ENCODE measurements at places on chromosomes 11 and 22.
A peak's percentile ranks its signal among the peaks of the same experiment; 100 is the strongest.

DNA sequence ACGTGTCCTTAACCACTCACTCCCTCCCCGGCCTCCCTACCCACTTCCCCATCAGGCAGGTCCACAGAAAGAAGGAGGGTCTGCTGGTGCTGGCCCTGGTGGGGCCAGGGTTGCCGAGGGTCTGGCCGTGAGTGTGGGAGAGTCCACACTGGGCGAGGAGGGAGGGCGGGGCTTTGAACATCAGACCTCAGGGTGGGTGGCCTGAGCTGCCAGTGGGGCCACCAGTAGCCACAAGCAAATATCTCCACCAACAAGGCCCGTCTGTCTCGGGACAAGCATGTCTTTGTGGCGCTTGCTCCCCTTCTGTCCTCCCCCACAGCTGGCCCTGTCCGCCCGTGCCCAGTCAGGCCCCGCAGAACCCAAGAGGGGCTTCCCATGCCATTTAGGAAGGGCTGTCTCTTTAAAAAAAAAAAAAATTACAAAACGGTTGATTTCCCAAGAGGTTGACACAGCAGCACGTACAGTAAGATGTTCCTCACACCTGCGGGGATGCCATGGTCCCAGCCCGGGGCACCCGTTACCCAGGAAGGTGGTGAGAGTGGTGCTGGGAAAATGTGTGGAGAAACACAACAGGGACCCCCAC, 17.7 kb upstream of the TALDO1 start:
- no peak for DNase-seq

DNA sequence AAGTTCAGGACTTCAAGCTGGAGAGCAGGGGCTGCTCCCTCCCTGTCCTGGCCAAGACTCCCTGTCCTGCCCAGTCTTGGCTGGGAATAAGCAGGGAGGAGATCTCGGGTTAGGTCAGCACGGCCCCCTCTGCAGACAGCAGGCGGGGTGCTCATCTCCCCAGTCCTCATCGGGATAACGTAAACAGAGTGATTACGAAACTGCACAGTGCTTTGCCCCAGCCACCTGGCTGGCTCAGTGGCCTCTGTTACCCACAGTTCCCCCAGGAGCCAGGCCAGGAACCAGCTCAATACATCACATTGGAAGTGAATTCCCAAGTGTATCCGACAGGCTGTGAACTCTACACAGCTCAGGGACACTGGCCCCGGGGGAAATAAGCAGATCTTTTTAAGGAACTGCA, 42.7 kb upstream of the KCNJ11 start:
- DNase-seq = no peak

DNA sequence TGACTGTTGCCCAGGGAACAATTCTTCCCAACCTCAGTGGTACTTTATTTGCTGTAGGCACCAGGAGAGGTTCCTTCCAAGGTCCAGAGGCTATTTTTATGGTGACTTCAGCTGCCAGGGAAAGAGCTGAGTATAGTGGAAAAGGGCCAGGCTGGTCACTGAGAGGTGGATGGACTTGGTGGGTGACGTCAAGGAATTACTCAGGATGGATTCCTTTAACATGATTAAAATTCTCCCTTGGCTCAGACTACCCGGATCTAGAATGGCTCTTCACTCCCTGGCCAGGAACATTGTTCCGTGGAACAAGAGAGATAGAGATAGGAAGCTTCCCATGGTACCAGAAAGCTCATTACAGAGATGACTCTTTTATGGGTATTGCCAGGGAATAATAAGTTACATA, 8.7 kb upstream of the CALCA start:
- DNase-seq = no peak

- peak; percentile 77 for DNase-seq
Observed at GRCh38 chr22:35409783-35410662, 10.1 kb downstream of the MCM5 start.

GRCh38 chr11:2913776-2914175, 15.4 kb downstream of the PHLDA2 start:
- DNase-seq = no peak

DNA sequence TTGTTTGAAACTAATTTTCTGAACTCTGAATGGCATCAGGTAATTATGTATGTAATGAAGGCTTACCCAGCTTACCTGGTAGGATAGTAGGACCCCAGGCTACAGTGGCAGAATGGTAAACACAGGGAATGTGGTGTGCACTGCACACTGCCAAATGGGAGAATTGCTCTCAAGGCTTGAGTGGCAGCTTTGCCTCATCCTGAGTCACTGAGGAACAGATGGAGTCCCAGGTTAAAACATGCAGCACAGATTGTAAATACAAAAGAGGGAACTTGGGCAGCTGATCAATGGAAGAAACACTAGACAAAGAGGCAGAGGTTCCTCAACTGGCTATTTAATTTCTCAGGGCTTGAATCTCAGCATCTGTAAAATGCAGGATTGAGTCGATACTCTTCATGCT, 24.4 kb downstream of the GPR83 start:
- no peak for DNase-seq

- DNase-seq = no peak
Observed at GRCh38 chr22:27260087-27260698, 541.4 kb downstream of the MN1 start.

DNA sequence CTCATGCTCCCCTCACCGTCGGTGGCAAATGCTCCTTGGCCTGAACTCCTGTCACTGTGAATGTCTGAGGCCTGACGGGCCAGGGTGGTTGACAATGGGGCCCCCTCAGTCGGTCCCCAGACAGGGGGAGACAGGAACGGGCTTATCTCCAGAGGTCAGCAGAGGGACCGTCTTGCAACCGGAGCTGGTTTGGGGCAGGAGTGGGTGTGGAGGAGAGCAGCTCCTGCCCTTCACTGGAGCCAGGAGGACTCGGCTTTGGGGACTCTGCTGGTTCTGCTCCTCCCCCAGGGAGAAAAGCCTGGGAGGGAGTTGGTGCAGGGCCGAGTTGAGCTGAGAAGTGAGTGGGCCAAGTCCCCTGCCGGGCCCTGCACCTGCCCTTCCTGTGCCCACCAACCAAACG, 354.4 kb downstream of the BRD1 start:
- DNase-seq = no peak

DNA sequence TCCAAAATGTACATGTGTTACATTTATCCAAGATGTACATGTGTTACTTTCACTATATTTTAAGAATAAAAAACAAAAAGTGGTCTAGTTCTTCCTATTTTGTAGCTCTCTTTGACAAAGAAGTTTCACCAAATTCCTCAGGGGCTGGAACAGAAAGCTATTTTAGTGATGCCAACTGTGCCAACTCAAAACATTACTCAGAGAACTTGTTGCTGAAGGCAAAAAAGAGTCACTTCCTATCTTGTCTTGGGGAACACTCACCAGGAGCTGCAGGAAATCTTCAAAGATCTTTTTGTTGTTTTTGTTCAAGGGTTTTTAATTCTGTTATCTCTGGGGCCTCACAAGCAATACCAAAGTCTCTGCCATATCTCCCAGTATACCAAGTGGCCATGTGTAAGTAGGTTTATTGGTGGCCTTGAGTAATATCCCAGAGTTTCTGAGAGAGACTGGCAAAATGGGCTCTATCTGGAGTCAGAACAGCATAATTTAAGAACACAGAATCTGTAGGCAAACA, 13.6 kb upstream of the EED start:
- no peak for DNase-seq

DNA sequence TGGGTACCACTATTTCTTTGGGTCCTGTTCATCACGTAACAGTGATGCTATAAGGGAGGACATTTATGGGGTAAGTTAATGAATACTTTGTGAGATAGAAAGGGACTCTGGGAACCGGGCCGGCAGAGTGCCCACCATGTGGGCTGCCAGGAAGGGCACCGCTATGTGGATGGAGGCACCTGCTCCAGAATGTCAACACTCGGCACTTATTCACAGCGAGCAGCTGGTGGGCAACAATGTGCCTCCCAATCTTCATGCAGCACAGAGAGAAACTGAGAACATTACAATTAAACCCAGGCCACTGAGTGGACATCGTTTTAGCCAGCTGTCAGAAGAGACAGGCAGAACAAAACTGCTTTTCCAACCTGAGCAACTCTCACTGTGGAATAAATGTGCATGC, 15.8 kb upstream of the ELFN2 start:
- DNase-seq = no peak

DNA sequence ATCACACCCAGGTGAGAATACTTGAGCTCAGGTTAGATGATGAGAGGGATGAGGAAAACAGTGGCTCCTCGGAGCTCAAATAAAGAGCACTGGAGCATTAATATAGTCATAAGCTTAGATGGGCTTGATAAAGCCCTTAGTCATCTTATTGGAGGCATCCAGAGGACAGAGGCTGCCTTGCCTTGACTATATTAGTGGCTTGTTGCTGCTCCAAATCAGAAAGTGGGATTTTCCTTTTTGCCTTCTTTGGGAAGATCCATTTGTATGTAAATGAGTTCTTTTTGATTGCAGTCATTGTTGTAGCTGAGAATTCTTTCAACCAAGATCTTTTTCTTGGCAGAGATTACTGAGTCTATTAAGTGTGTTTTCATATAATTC, 18.9 kb downstream of the ADM start:
- DNase-seq = no peak

DNA sequence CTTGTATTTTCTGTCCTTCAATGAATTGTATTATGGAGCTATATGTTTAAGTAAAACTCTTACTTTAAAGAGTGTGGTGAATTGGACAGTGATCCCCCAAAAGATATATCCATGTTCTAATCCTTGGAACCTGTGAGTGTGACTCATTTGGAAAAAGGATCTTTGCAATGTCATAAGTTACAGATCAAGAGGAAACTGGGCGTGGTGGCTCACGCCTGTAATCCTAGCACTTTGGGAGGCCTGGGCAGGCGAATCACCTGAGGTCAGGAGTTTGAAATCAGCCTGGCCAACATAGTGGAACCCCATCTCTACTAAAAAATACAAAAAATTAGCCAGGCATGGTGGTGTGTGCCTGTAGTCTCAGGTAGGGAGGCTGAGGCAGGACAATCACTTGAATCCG, 36.7 kb downstream of the ELF5 start:
- DNase-seq = no peak

DNA sequence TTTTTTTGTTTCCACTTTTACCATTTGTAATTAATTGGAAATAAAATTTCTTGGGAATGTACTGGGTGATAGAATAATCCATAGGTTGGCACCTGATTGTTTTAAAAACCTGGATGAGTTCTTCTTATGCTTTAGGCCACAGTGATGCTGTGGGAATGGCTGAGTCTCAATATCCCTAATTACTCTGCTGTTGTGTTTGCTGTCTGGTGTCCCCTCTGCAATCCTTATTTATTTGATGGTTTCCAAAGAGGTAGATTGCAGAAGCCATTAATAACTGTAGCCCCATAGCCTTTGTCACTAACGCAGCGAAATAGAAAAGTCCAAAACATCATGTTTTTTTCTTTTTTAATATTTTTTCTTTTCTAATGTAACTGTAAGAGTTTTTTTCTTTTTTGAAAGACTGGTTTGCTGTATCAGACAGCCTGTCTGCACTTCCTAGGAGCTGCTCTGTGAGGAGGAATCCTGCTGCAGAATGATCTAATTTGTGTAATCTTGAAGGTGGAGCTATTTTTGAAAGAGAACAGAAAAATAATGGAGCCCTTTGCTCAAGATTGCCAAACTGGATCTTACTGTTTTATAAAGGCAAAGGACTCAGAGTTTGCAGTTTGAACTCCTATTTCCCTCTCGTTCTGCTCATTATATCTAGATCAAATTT, 14.9 kb downstream of the PACS1 start:
- DNase-seq = no peak

Measured in AML-193 (cell line).